ENCODE measurements at places on chromosomes 7 and 10.

DNA sequence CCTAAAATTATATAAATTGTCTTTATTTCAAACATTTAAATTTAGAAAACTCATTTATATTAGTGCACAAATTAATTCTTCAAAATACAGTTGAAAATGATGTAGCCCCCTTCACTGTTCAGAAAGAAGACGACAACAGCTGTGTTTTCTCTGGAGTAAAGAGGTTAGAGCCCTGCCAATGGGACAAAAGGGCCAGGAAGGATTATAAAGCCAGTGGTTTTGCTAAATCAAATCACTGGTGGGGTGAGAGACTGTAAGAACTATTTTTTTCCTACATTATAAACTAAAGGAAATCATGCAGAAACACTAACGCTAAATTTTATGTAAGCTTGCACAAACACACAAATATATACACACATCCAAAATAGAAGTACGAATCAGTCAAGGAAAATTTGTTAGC is 386.6 kb downstream of the PARD3 start:
- DNase-seq: no peak

DNA sequence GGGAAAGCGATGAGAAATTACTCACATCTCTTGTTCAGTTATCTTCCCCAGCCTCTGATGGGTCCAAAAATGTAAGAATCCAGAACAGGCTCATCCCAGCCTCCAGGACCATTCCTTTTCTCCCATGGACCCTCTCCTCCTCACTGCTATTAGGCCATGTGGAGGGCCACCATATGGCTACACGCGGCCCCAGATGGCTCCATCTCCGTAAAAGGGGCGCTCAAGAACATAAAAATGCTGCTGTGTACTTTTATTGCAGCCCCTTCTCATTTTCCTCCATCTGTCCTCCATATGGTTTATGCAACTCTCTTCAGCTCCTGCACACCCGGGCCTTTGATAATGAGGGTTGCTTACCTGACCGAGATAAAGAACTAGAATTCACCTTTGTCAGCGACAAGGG is 166.2 kb downstream of the RAPGEF5 start:
- DNase-seq: no peak

GRCh38 chr10:125057158-125058001 is 103.0 kb downstream of the CTBP2 start:
- DNase-seq: peak; percentile 92

DNA sequence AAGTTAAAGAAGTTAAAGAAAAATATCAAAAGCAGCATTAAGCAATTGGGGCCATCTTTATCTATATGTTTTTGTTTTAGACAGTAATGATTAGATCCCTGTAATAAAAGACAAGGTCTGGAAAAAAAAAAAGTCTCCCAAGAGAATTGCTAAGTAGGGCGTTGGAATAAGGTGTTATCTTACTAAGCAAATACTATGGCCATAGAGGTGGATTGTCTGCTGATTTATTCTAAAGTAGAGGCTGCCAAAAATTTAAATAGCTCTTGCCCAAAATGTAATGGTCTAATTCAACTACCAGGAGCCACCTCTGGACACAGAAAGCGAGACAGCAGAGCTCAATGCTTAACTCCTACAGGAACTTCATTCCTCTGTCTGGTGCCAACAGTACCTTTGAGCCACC is 71.6 kb downstream of the HERPUD2 start:
- DNase-seq: no peak

DNA sequence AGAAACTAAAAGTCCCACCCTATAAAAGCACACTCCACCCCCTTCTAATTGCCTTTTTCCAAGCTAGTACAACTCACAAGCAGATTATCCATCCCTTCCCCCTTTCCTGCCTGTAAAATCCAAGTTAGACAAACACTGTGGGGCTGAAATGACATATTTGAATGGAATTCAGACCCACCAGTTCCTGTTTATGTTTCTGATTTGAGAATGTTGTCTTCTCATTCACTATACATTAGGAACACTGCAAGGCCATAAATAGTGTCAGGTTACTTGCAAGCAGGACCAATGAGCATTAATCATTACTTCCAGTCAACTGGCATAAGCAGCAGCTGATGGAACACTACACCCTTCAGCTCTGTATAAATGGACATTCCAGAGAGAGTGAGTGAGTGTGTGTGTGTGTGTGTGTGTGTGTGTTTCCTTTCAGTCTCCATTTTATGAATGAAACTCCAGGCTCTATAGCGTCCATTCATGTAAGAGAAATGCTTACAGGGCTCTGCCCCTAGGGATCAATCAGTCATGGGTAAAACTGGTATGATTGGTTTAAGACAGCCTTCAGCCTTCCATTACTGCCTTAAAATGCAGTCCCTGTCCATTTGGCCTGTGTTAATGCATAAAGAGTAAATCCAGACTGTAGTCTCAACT is 69.3 kb downstream of the ETV1 start:
- DNase-seq: no peak

GRCh38 chr7:232410-233248 is 40.3 kb downstream of the FAM20C start:
- no peak for DNase-seq

- peak; percentile 5 for DNase-seq
Observed at GRCh38 chr7:101363734-101364374, 1.2 kb downstream of the COL26A1 start.

DNA sequence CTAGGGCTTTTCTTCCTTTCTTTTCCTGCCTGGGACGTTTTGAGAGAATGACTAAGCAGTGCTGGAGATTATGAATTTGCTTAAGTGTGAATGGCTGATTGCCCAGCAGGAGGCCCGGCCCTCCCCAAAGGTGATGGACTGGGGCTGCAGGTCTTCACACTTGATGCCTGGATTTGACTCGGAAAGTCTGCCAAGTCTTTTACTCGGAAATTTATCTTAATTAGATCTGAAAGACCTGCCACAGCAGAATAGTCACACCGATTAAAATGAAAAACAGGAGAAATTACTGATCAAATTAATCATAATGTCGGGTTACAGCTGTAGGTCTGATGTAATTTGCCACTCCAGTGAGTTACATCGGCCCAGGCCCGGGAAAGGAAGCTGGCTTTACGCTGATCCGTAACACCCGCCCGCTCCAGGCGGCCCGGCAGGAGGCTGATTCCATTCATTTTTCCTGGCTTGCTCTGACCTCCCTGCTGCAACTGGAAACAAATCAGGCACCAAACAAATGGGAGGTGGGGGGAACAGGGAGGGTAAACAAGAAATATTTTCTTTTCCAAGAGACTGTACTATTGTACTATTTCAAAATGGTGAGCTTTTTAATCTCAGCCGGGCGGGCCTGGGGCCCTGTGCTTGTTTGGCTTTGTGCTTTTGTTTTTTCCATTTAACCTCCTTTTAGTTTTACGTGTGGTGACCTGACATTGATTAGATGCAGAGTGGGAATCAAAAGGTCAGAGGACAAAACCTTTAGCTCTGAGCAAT is 212.4 kb upstream of the YAE1 start:
- no peak for DNase-seq

All from amygdala (tissue), 56 donors.